GM23248 (cell line): ENCODE measurements at places on chromosomes 1 and 21.

DNA sequence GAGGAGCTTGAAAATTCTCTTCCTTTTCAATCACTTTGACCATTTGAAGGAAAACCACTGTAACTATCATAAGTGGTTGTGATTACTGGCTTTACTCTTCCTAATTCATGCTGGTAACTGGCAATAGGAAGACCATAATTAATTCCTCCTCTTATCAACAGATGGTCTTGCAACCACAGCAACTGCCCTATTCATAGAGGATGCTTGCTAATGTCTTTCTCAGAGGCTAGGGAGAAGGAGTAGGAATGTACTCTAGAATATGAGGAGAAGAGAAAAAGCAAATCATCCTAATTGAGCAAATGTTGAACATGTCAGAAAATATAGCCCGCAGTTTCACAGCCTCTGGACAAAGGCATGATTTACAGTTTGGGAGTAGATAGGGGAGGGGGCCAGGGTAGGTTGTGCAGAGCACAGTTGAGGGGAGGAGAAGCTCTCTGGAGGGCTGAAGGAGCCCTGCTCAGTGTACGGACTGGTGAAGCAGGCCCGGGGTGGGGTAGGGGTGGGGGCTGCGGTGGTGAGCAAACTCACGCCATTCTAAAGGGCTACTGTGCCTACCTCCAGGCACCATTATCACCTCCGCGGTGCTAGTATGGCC, 192.9 kb downstream of the PCP4 start:
- DNase-seq: no peak

DNA sequence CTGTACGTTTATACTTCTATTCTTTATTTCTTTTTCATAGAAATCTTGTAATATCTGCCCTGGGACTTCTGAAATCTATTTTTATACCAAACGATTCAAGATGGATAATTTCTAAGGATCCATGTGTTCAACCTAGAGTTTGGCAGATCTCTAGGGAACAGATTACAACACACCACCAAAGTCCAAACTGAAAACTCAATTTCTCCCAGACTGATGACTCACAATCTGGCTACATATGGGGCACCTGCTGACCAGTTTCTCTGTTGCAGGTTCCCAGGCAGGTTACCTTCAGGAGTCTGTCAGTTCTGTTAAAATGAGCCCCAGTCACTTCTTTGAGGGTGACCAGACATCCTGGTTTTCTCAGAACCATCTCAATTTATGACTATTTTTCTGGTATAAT, 439.4 kb downstream of the GPATCH2 start:
- DNase-seq: no peak

- no peak for DNase-seq
Measured at GRCh38 chr1:158062174-158062573, 68.7 kb downstream of the KIRREL1 start.

DNA sequence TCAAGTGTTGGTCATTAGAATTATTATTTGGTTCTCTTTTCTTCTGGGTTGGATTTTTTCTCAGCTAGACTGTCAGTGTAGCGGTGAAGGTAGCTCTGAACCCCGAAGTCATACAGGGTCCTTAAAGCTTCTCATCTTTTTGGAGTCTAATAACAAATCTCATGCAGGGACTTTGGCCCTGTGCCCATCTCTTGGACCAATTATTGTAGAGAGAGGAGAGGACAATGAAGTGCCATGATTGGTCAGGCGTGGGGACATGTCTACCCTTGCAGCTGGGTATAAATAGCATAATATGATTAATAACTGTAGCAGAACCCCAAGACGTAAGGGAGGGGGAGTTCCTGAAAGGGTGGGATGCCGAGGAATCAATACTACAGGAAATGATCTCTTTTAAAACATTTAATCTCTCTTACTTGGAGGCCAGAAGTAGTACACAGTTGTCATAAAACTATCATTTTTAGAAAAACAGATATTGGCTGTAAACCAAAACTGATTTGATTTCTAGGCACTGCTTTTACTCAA, 8.8 kb downstream of the MAGI3 start:
- no peak for DNase-seq

DNA sequence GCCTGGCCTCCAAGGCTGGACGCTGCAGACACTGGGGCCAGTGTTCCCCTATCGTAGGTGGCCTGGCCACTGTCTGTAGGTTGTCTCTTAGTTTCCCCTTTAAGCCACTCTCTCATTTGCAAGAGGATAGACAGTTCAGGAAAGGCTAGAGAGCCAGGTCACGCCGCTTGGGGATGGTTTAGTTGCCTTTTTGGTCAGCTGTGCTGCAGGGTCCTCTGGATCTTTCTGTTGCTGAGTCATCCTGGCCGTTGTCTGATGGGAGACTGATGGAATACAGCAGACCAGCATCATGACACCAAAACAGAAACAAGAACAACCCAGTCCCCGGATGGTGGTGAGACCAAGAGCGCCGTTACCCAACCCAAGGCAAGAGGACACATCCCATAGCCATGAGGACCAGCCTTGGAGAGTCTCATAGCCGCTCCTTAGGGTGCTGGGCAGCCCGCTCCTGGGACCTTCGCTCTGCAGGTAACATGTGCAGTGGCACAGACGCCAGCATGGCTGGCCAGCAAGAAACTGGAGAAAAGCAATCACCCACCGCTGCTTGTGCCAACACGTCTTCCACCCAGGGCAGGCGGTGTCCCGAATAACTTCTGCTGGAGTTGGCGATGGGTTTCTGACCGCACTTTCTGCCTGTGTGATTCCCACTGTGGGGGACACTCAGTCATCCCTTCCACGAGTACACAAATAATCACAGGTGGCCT, 79.1 kb upstream of the COL6A1 start:
- DNase-seq: no peak

GRCh38 chr21:20720623-20721022, 277.6 kb upstream of the NCAM2 start:
- DNase-seq: no peak

DNA sequence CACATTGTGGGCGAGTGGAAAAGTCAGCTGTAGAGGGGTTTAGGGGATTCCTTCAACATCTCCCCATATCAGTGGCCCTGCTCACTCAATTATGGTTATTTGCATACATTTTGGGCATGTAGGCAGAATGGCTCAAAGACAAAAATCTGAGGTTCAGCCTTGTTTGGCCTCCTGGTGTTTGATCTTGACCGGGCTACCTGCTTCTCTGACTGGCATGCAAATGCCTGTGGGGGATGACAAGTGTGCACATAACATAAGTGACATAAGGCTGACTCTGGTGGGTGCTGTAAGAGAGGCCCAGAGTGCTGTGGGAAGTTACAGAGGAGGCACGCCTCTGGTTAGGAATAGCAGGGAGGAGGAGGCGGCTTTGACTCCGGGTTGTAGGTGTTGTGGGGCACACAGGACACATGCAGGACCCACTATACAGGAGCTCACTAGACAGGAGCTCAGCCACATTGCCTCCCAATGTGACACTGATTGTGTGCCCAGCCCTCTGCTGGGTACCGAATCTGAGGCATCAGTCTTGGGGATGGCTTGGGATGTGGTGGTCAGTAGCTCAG, 29.4 kb upstream of the IL19 start:
- DNase-seq: no peak
